IMR-90 (cell line): ENCODE measurements at places on chromosomes 3 and 15. TPM values are rescaled to one million over a fixed set of nuclear protein-coding genes. Genes with fewer than 3 reads are reported as not detected.

The ADAMTSL3 gene
- polyA plus RNA-seq: 0.02 TPM in 1 of 2 replicates, not detected in the other

The C3orf33 gene
- 0.90 and 1.2 TPM in 2 replicates for polyA plus RNA-seq

GRCh38 chr15:70854666-70854976 is 664 bp upstream of the LARP6 start:
- peak; percentile 62 for DNase-seq

GRCh38 chr3:172562871-172563865 is 39.9 kb upstream of the TNFSF10 start:
- peak; percentile 86 for DNase-seq

DNA sequence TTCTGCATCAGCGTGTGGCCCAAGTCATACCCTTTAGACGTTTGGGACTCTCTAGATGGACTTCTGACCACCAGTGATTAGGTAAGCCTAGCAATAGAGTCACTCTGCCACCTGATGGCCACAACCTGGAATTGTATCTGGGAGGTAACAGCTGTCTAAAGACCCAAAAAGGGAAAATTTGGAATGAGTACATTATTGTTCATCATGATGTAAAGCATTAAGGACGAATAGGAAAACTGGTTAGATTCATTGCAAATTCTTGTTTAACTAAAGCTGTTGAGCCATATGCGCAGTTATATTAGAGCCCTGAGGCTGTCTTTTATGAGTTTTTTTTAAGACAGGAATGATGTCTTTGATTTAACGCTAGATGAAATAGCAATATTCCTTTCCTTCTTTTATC is 63.6 kb downstream of the FAM81A start:
- peak; percentile 55 for DNase-seq
